ENCODE measurements at places on chromosomes 2 and 18.
A peak's percentile ranks its signal among the peaks of the same experiment; 100 is the strongest.

DNA sequence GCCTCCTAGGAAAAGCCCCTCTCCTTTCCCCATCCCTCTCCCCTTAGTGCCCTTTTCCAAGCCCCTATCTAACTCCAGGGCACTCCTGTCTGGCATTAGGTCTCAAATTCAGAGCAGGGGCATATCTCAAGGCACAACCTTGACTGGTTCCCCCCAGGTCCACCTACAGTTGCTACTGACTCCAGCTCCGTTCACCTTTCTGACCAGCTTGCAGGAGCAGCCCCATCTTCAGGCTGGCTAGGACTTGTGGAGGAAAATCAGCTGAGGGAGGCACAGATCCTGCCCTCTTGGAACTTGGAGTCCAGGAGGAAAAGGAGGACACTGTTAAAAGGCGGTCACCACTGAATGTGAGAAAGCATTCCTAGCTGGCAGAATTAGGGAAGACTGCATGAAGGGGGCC is 152.4 kb downstream of the ZFP36L2 start:
- no peak for DNase-seq

- DNase-seq: no peak
These were observed 35.0 kb downstream of the AOX1 start for GRCh38 chr2:200620606-200621390.

GRCh38 chr2:219402665-219403515 is 15.2 kb upstream of the DNPEP start:
- DNase-seq: peak; percentile 53

DNA sequence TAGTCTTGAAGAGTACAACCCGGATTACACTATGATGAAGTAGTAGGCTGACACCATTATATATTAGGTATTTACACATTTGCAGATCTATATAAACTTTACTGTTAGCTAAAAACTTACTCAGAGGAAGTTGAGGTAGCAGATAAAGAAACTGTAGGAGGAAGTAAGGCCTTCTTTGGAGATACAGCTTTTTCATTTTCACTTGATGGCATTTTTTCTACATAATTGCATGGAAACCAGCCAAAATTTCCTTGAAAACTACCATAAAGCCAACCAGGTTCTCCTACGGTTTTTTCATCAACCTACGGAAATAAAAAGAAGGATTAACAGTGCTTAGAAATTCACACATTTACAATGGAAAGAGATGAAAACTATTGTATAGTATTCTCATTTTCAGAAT is 86.6 kb downstream of the FAM228A start:
- DNase-seq: no peak

DNA sequence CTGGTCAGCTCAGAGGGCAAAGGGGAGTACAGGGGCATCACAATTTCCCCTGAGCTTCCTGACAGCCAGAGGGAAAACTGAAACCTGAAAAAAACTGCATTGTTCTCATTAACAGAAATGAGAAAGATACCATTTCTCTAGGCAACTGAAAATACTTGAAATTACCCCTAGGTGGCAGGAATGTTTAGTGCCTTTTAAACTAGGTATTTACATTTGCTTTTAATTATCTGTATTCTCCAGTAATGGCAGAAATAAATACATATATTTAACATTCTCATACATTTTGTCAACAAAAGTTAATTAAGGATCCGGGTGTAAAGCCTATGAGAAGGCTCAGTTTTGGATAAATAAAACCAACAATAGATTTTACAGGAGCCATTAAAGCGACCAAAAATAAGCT is 34.5 kb downstream of the RPL31 start:
- DNase-seq: no peak

DNA sequence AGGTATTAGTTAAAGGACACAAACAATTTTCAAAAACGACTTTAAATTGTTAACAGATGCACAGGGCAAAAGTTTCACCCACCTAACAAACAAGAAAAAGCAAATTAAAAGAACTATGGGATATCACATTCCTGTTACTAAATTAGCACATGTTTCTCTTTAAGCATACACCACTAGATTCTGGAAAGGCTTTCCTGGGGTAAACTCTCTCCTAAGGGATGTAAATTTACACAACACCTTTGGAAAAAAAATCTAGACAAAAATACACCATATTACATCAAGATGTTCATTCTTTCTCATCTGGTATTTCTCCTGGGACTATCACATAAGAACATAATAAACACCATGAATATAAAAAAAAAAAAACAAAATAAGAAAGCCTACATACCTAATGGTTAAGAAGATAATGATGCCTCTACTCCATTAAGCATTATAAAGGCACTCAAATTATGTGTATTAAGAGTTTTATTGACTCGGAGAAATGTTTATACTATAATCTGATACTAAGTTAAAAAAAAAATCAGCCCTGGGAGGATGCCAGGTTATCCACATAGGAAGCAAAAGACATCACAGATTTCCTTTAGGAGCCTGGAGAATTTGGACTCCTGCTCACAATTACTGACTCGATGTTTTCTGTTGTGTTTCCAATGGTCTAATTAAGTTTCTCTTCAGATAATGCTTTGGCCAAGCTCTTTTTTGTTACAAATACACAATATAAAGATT is 82.8 kb upstream of the AFF3 start:
- no peak for DNase-seq
